ENCODE measurements at places on chromosomes 7 and 10.

DNA sequence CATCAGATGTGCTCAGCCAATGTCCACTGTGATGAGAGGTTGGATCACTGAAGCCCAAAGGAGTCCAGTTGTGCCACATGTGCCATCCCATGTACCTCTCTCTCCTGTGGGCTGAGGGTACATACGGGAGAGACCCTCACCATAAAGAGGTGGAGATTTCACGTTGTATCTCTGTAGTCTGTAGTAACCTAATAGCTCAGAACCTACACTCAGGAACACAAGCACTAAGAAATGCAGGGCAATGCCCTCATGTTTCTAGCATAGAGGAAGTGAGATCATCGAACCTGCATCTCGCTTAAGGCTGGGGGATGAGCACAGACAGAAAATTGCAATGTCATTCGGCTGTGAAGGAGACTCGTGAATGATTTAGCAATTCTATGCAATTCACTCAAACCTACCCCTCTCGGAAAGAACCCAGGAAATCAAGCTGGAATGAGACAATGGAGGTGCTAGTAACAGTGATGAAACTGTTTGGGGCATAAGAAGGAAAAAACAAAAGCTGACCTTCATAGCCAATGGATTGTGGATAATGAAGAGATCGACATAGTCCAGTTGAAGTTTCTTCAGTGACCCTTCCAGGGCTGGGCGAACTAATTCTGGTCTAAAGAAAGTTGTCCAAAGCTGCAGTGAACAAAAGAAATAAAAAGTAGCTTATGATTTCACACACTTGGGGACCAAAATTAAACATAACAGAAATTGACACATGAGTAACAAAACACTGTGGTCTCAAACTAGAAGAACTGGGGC is 80.3 kb upstream of the UCN3 start:
- DNase-seq = no peak

- no peak for DNase-seq
These were observed 72.5 kb upstream of the NKX6-2 start for GRCh38 chr10:132858121-132859081.

DNA sequence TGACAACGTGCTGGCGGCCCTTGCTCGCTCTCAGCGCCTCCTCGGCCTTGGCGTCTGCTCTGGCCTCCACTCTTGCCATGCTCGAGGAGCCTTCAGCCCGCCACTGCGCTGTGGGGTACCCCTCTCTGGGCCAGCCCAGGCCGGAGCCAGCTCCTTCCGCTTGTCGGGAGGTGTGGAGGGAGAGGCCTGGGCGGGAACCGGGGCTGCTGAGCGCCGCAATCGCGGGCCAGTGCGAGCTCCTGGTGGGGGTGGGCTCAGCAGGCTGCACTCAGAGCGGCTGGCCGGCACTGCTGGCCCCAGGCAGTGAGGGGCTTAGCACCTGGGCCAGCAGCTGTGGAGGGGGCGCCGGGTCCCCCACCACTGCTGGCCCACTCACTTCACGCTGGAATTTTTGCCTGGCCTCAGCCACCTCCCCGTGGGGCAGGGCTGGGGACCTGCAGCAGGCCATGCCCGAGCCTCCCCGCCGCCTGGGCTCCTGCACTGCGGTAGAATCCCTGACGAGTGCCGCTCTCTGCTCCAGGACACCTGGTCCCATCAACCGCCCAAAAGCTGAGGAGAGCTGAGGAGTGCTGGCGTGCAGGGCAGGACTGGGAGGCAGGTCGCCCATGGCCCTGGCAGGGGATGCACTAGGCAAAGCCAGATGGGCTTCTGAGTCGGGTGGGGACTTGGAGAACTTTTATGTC is 372.2 kb upstream of the NRG3 start:
- no peak for DNase-seq

- no peak for DNase-seq
These were observed 620 bp downstream of the BET1 start for GRCh38 chr7:94003446-94004023.

DNA sequence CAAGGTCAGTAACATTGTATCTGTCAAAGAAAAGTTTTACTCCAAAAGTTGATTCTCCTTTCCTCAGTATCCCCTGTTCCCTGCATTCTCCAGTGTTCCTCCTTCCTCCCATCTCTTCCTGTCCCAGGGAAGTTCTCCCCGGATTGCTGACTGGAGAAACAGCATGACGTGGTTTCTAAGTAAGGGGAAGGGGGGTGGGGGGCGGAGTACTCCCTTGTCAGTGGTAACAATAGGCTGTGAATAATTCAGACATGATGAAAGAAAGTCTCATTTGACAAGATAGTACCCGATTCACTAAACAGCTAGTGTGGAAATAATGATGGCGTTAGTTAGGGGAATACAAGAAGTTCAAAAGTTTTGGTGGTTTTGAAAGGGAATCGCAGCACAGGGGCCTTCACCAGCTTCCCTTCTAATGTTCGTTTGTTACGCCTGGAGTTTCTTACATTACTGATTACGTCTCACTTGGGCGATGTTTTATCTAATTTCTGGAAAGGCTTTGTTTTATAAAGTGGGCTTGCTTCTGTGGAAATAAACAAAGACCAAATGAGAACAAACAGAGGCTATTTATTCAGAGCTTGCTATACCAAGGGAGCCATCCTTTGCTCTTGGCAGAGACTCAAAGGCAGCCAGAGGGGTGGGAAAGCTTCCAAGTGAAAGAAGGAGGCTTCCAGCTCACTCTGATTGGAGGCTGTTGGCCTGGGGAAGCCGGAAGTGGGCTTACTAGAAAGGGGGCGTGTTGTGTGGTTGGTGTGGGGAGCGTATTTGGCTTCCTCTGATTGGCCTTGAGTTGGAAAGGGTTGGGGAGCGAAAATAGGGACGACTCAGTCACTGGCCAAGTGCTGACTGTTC is 453.7 kb downstream of the SDK1 start:
- DNase-seq = no peak

DNA sequence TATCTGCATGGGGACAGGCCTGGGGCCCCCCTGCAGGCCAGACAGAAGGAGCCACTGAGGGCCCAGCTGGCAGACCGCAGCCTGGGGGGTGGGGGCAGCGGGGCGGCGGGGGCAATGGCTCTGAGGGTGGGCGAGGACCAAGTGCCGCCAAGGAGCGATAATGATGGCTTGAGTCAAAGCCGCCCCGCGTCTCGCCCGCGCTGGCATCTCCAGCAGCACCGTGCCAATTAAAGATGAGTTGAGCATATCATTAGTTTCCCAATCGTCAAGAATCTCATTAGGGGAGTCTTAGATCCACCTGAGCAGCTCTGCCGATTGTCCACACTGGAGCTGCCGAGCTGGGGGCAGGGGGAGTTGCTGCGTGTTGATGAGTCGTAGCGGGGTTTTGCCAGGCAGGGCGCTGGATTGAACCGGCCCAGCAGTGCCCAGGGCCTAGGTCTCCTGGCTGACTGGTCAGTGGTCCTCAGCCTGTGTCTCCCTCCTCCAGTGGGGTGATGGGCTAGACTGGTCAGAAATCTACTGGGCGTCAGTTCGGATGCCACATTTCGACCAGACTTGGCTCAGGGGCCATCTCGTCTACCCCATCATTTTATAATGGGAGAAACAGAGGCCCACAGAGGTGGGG is 41.0 kb upstream of the PSMG3 start:
- no peak for DNase-seq

- DNase-seq = no peak
These were observed at the start of gene SPACDR for GRCh38 chr7:100464210-100464660. Gene SPACDR (minus strand): TSS chr7:100464260. CDS start chr7:100464025, 235 bp downstream.

- DNase-seq = no peak
These were observed 50.5 kb upstream of the TCF7L2 start for GRCh38 chr10:112899391-112900065.

GRCh38 chr7:12879139-12879538 is 191.7 kb downstream of the ARL4A start:
- DNase-seq = no peak

GRCh38 chr7:151630851-151631569 is 111.3 kb upstream of the RHEB start:
- DNase-seq = no peak

- no peak for DNase-seq
These were observed 8.4 kb upstream of the BMPR1A start for GRCh38 chr10:86747796-86748581.

GRCh38 chr7:17844514-17845196 is 95.6 kb downstream of the SNX13 start:
- DNase-seq = no peak

DNA sequence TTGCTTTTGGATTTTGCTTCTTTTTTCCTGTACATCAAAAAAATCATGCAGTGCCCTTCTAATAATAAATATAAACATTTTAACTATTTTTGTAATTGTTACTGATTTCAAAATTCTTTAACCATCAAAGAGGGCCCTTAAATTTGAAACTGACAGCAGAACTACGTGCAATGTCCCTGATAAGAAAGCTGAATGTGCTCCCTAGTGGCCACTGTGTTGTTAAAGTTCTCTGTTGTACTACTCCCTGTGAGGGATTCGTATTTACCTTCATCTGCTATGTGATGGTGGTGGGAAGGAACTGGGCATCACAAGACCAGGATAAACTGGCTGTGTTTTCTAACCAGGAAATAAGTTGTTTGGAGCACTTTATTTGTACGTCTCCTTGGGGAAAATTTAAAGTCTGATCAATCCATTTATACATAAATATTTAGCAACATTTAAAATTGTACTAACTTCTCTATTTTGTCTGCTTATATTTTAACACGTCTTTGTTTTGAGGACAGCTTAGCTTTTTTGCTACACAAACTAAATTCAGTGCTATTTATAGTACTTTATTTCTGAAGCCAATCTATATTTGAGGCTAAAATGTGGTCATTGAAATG is 322.4 kb downstream of the HGF start:
- DNase-seq = no peak

- no peak for DNase-seq
These were observed 79.1 kb downstream of the RAMP3 start for GRCh38 chr7:45236666-45237065.

DNA sequence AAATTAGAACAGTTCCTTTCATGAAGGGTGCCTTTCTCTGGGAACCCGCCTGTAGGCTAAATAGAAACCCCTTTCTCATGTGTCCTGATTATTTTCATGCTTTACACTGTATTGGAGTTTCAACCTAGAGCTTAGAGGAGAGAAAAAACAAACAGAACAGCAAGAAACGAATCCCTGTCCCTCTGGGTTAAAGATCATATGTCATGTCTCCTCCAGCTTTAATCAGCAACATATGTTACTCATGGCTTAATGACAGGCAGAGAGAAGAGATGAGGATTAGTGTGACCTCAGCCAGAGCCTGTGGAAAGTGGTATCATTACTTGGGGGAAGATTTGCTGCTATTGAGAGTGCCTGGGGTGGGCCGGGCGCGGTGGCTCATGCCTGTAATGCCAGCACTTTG is 32.1 kb downstream of the CRCP start:
- DNase-seq = no peak

GRCh38 chr7:3386423-3387190 is 85.6 kb downstream of the SDK1 start:
- DNase-seq = no peak

DNA sequence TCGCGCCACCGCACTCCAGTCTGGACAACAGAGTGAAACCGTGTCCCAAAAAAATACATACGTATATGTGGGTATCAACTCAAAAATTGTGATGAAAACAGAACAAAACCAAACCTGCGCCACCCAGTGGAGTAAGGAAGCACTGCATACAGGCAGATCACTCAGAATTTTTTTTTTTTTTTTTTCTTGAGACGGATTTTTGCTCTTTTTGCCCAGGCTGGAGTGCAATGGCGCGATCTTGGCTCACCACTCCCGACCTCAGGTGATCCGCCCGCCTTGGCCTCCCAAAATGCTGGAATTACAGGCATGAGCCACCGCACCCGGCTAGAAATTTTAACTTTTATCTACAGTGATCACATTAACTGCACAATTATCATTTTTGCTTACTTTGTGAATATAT is 9.1 kb upstream of the TMEM236 start:
- peak; percentile 10 for DNase-seq

GRCh38 chr10:133129859-133130495 is 30.0 kb upstream of the KNDC1 start:
- no peak for DNase-seq

- no peak for DNase-seq
These were observed 652.1 kb downstream of the PHTF2 start for GRCh38 chr7:78450706-78451105.

DNA sequence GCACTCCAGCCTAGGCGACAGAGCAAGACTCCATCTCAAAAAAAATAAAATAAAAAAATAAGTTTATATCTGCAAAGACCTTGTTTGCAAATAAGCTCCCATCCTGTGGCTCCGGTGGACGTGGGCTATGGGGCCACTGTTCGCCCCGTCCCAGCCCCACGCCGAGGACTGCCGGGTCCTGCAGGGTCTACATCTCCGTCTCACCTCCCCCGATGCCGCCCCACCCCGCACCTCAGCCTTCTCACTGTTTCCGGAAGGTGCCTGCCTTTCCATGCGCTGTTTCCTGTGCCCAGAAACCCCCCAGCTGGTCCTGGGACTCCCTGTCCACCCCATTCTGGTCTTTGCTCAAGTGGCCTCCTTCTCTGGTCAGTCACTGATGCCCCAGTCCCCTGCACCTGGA is 5.0 kb upstream of the INTS1 start:
- no peak for DNase-seq

- no peak for DNase-seq
These were observed 110.9 kb downstream of the ADCY1 start for GRCh38 chr7:45684910-45685618.

DNA sequence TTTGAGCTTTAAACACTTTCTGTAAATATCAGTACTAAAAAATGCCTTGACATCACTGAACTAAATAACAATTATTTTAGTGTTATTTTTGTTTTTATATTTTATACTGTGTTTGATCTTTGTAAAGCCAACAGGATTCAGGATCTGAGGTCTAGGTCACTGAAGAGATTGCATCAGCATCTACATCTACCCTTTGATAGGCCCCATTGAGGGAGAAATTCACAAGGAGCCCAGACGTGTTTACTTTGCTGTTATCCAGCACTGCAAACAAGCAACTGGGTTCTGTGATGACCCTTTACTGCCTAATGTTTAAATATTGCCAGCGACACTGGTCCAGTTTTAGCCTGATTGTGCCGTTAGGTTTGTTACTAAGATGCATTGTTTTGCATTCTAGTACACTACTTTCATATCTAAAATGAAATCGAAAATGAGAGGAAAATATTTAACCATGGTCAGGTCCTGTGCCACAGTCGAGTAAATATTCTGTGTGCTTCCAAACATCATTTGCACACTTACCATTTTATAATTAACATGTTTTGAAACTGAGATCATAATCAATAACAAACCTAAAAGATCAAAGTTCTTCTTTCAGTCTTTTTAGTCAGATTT is 48.7 kb downstream of the SP8 start:
- no peak for DNase-seq

DNA sequence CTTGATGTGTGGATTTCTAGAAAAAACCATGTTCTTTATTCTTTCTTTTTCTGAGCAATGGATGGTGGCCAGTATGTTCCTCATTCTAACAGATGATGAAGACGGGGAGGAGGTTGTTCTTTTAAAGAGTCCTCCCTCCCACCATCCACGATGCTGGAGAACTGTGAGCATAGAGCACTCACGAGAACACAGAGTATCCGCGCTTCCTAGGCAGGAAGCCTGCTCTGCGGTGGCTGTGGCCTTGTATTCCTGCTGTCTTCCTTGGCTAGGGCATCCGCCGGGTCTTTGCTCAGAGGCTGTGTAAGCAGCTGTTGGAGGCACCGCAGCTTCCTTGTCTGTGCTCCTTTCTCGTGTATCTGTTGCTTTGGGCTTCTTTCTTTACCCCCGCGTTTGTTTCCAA is 214.2 kb downstream of the CCDC3 start:
- DNase-seq = no peak

- no peak for DNase-seq
These were observed 82.9 kb upstream of the ANLN start for GRCh38 chr7:36306722-36307121.
